Right kidney (tissue), 9 donors: ENCODE measurements at places on chromosomes 11 and 22.

GRCh38 chr11:99565333-99565732 lies 544.6 kb downstream of the CNTN5 start:
- no peak for DNase-seq

- no peak for DNase-seq
Measured at GRCh38 chr22:12601870-12602779, 2925.9 kb upstream of the OR11H1 start.

- DNase-seq: no peak
Measured at GRCh38 chr11:3808861-3809623, 682 bp downstream of the PGAP2 start.

GRCh38 chr11:128235958-128236357 lies 351.4 kb downstream of the ETS1 start:
- DNase-seq: no peak

DNA sequence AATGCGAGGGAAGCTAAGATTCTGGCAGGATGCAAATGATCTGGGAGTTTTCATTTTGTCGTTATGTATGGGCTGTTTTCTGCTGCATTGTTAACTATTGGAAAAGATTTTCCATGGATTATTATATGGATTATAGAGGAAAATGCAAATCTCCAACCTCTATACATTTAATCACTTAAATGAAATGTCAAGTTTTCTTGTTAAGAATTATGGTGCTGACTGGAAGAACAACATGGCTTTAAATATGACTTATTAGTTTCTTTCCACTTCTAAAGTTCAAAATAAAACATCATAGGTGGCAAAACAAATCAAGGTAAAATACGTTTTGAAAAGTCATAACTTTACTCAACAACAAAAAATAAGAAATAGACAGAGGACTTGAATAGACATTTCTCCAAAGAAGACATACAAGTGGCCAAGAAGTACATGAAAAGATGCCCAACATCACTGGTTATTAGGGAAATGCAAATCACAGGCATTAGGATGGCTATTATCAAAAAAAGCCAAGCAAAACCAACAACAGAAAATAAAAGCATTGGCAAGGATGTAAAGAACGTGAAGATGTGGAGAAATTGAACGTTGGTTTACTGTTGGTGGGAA lies 56.2 kb upstream of the CLDN5 start:
- DNase-seq: no peak

- DNase-seq: no peak
Measured at GRCh38 chr11:105183987-105184386, 44.4 kb upstream of the CARD18 start.

- no peak for DNase-seq
Measured at GRCh38 chr11:34926101-34926830, 9.8 kb downstream of the PDHX start.
